Glutamatergic neuron (in vitro differentiated cells): ENCODE measurements at places on chromosomes 2 and 18. TPM values are rescaled to one million over a fixed set of nuclear protein-coding genes. Genes with fewer than 3 reads are reported as not detected.
A peak's percentile ranks its signal among the peaks of the same experiment; 100 is the strongest.

DNA sequence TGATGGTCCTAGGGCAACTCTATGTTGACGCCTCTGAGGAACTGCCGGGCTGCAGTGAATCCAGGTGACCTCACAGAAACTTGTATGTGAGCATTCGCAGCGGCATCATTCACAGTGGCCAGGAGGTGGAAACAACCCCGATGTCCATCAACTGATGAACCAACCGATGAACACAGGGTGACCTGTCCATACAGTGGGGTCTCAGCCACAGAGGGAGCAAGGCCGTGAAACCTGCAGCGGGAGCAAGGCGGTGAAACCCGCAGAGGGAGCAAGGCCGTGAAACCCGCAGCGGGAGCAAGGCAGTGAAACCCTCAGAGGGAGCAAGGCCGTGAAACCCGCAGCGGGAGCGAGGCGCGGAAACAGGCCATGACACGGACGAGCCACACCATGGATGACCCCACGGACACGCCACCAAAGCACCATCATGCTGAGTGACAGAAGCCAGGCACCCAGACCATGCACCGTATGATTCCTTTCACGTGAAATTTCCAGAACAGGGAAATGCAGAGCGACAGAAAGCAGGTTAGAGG lies 63.0 kb downstream of the PARD6G start:
- peaks cover 12% of the 10 kb centered on the region for H3K27me3 ChIP-seq
- H3K27ac ChIP-seq, result no peak overlapping the region
- H3K4me1 ChIP-seq, result peaks cover 14% of the 10 kb centered on the region
- no peaks in the 10 kb centered on the region for H3K36me3 ChIP-seq
- H3K4me3 ChIP-seq, result no peak overlapping the region

GRCh38 chr2:10911291-10912075 lies at the start of gene KCNF1:
TSS of gene KCNF1 (plus strand) at chr2:10911934. CDS start at chr2:10912427, 493 bp downstream.
- H3K36me3 ChIP-seq, result no peaks in the 10 kb centered on the region
- peak within 1 kb of the TSS; percentile 59 for H3K27ac ChIP-seq
- peaks cover 29% of the 10 kb centered on the region for H3K4me1 ChIP-seq
- H3K4me3 ChIP-seq, result peak within 1 kb of the TSS; percentile 74
- peaks cover 25% of the 10 kb centered on the region for H3K27me3 ChIP-seq
- DNase-seq, result peak; percentile 79

GRCh38 chr2:121038891-121039616 lies 245.9 kb downstream of the TFCP2L1 start:
- DNase-seq, result no peak
- peaks cover 16% of the 10 kb centered on the region for H3K4me1 ChIP-seq
- peaks cover 2% of the 10 kb centered on the region for H3K27me3 ChIP-seq
- H3K27ac ChIP-seq, result no peak overlapping the region
- H3K36me3 ChIP-seq, result no peaks in the 10 kb centered on the region
- peak overlapping the region; percentile 34 for H3K4me3 ChIP-seq

GRCh38 chr2:74002505-74003421 lies 18.1 kb downstream of the TET3 start:
- DNase-seq, result peak; percentile 90
- H3K4me1 ChIP-seq, result peaks cover 71% of the 10 kb centered on the region
- H3K27me3 ChIP-seq, result peaks cover 16% of the 10 kb centered on the region
- no peaks in the 10 kb centered on the region for H3K36me3 ChIP-seq
- peak overlapping the region; percentile 97 for H3K27ac ChIP-seq

Gene MAPRE3
- 49.2 TPM for total RNA-seq

Gene DRC1
- 2.3 TPM for total RNA-seq

Gene ARHGAP25
- total RNA-seq, result 1.4 TPM
